ENCODE measurements at places on chromosomes 11 and 22. TPM values are rescaled to one million over a fixed set of nuclear protein-coding genes. Genes with fewer than 3 reads are reported as not detected.

FAM111A gene
- 52.8 TPM for total RNA-seq

KRTAP5-11 gene
- not detected for total RNA-seq

CHRM1 gene
- total RNA-seq, result not detected

PHLDA2 gene
- 12.6 TPM for total RNA-seq

AIFM3 gene
- 0.53 TPM for total RNA-seq

PNPLA5 gene
- not detected for total RNA-seq
